Activated T-helper 9 cell treated with anti-CD3 and anti-CD28 coated beads, Interleukin-2, amount 50 U/mL, for 16 hours (primary cell): ENCODE measurements at places on chromosomes 5 and 9.

- DNase-seq = no peak
Observed at GRCh38 chr9:80085668-80086067, 513.9 kb downstream of the TLE4 start.

DNA sequence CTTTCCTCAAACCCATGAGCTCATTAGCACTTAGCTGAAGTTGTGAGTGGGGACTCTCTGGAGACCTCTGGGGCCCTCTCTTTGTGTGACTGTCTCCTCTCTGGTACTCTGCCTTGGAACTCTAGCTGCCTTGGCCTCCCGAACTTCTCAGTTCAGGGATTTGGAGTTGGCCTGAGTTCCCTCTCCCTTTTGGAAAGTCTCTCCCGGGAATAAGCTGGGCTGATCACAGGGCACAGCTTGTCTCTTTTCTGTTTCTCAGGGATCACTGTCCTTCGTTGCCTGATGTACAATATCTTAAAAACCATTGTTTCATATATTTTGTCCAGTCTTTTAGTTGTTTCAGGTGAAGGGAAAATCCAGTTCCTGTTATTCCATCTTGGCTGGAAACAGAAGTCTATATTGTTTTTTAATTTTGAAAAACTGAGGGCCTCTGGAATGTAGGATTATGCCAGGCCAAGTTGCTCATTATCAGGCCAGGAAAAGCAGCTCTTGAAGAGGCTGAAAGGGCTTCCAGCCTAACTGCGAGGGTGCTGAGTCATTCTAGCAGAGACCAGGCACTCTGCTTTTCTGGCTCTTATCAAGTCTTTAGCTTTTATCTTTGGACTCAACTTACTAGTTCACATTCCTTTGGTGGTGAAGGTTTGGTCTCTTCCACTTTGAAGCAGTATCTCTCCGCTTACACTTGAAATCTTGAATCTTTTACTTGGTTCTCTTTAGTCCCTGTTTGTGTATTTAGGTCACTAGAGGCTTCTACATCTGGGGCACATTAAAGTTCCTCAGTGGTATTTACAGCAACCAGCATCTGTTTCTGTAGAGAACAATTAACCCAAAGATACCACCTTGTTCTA is 8.4 kb upstream of the RGS3 start:
- DNase-seq = no peak

DNA sequence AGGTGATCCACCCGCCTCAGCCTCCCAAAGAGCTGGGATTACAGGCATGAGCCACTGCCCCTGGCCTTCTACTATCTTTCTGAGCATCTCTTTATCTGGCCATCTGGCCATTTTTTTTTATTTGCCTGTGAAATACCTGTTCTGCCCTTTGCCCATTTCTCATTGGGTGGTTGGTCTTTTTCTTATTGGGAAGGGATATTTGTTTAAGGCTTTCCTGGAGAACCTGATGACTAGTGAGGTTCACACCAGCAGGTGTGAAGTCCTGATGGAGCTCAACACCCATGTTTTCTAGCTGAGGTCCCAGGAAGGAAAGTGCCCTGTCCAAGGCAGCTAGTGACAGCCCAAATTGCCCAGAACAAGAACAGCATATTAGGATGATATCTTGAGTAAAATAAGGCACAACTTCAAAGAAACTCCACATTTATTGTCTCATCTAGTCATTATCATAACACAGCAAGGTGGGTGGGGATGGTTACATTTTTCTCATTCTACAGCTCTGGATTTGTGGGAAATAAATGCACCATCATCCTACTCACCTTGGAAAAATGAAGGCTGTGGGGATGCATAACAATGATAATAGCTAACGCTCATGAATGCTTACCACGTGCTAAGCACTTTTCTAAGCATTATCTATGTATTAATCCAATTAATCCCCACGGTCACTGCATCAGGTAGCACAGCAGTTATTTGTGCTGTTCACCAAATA is 20.3 kb downstream of the SLC36A3 start:
- no peak for DNase-seq

DNA sequence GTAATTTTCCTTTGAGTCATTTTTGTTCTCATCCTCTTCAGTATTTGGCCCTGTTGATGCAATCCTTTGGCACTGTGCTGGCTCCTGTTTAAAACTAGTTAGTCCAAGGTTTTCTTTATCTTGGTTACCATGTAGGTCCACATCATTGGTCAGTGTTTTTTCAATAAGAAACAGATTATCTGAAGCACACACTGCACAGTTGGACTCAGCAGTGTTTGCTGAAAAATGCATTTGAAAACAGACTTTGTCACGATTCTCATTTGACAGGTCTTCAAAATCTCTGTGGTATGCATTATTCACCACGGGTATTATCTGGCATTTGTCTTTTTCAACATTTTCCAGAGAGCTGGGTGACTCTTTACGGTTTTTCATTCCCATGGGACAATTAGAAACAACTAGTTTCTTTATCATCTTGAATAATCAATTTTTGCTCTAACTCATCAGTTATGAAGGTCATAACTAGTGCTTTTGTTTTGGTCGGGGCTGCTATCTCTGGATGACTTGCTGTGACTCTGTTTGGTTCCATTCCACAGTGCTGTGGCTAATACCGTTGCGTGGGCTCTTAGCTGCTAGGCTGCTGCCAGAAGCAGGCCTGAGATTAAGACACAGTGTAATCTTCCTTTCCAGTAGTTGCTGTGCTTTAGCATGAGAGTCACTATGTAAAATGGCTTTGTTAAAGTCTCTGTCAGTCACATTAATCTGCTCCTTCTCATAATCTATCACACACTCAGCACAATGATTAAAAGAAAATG is 36.2 kb downstream of the NUDT12 start:
- DNase-seq = no peak

- no peak for DNase-seq
Observed at GRCh38 chr5:88930335-88930734, 47.4 kb upstream of the MEF2C start.

DNA sequence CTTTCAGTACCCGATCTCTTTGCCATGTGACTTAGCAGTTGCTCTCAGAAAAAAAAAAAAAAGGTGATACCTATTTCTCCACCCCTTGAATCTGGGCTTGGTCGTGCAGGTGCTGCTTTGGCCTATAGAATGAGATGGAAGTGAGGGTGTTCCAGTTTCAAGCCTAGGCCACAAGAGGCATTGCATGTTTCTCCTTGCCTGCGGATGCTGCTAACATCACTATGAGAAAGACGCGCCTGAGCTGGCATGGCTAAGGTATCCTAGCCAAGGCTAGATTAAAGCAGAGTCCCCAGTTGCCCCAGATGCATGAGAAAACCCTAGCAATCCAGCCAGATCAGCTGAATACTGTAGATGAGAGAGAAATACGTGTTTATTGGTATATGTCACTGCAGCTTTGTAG is 14.7 kb upstream of the CSF1R start:
- no peak for DNase-seq

- DNase-seq = no peak
Observed at GRCh38 chr9:6944896-6945295, 187.1 kb downstream of the KDM4C start.
